ENCODE measurements at places on chromosomes 3 and 15. TPM values are rescaled to one million over a fixed set of nuclear protein-coding genes. Genes with fewer than 3 reads are reported as not detected.

Gene SERPINI2
- polyA plus RNA-seq = not detected

- no peak for DNase-seq
- H3K27me3 ChIP-seq = no peaks in the 10 kb centered on the region
- H3K4me1 ChIP-seq = no peaks in the 10 kb centered on the region
- no peaks in the 10 kb centered on the region for H3K36me3 ChIP-seq
- no peak overlapping the region for H3K27ac ChIP-seq
Observed at GRCh38 chr3:4797201-4797705, 182.0 kb upstream of the BHLHE40 start.

DNA sequence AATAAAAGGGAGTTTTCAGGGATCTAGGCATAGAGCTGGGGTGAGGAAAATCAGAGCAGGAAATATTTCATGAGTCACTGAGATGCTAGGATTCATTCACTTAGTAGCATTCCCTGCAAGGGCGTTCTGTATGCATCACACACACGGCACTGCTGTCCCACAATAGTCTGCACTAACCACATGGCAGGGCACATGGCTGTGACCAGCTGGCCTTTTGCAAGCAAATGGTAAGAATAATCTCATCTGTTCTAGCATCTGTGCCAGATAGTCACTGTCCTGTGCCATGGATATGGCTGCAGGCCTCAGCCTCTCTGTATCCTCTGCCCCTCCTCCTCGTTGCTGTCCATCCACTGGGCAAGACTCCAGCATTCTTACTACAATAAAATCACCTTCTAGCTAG lies 37.8 kb downstream of the BOC start:
- no peaks in the 10 kb centered on the region for H3K27me3 ChIP-seq
- DNase-seq = no peak
- no peak overlapping the region for H3K27ac ChIP-seq

- H3K4me1 ChIP-seq = peaks cover 2% of the 10 kb centered on the region
- peak overlapping the region; percentile 74 for H3K4me3 ChIP-seq
- no peak overlapping the region for H3K27ac ChIP-seq
- H3K36me3 ChIP-seq = no peaks in the 10 kb centered on the region
Observed at GRCh38 chr3:25427563-25427941, 511 bp upstream of the RARB start.

DNA sequence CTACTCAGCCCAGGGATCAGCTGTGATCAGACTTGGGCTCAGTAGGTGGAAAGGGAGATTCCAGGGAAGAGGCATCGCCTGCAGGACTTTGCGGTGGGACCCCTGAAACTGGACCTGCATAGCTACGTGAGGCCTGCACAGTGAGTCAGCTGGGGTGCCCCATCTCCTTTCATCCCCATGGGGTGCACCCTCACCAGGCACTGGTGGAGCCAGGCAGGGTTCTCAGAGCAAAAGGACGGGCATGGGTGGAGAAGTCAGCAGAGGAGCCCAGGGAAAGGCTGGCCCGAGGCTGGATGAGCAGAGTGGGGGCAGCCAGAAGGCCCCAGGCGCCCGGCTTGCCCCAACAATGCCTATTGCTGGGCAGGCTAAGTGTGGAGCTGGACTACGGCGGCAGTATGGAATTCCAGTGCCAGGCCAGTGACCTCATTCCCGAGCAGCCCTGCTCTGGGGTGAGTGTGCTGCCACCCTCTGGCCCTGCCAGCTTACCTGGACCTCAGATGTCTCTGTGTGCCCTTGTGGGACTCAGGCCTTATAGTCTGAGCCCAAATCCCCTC lies 19.7 kb downstream of the ACAA1 start:
- no peak for DNase-seq
- H3K36me3 ChIP-seq = peaks cover 8% of the 10 kb centered on the region
- H3K4me1 ChIP-seq = no peaks in the 10 kb centered on the region
- no peaks in the 10 kb centered on the region for H3K27me3 ChIP-seq

Gene EEFSEC
- 29.0 TPM for polyA plus RNA-seq

Gene P2RY13
- polyA plus RNA-seq = 4.8 TPM

Data from small intestine (tissue), 16 donors.